ENCODE measurements at places on chromosomes 6 and 20. TPM values are rescaled to one million over a fixed set of nuclear protein-coding genes. Genes with fewer than 3 reads are reported as not detected.
A peak's percentile ranks its signal among the peaks of the same experiment; 100 is the strongest.

Gene RNF39
- total RNA-seq = 1.0 TPM

DNA sequence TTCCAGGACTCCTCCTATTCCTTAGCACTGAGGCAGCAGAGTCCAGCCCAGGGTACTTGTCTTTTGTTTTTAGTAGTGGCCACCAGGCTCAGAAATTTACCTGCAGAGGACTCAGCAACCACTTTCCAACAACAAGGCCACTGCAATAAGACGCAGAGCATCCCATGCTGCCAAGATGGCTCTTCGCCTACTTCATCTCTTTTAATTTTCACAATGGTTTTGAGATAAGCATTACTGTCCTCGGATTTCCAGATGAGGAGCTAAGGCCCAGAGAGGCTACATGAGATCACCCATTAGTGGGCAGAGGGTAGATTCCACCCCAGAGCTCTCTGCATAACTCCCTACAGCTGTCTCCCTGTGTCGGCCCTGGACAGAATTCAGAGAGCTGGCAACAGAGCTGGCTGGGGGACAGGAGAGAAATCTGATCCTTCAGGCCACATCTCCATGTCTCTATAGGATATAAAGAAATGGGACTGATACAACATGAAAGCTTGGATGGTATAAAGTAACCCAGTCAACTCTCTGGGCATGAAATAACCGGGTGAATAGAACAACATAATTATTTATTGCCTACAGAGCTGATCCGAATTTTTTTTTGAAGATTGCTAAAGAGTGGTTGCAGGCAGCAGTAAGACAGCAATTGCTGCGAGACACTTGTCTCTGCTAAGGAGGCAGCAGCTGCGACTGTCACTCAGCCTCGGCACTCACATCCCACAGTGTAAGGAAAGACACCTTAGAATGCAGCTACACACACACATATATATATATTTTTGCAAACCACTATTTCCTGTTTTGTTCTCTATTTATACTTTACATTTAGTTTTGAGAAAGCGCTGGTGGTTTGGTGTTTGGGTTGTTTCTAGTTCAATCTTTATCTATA lies 37.2 kb downstream of the SCML4 start:
- no peaks in the 10 kb centered on the region for H3K4me1 ChIP-seq
- no peak overlapping the region for H3K4me3 ChIP-seq
- no peak for DNase-seq
- H3K27me3 ChIP-seq = no peaks in the 10 kb centered on the region

DNA sequence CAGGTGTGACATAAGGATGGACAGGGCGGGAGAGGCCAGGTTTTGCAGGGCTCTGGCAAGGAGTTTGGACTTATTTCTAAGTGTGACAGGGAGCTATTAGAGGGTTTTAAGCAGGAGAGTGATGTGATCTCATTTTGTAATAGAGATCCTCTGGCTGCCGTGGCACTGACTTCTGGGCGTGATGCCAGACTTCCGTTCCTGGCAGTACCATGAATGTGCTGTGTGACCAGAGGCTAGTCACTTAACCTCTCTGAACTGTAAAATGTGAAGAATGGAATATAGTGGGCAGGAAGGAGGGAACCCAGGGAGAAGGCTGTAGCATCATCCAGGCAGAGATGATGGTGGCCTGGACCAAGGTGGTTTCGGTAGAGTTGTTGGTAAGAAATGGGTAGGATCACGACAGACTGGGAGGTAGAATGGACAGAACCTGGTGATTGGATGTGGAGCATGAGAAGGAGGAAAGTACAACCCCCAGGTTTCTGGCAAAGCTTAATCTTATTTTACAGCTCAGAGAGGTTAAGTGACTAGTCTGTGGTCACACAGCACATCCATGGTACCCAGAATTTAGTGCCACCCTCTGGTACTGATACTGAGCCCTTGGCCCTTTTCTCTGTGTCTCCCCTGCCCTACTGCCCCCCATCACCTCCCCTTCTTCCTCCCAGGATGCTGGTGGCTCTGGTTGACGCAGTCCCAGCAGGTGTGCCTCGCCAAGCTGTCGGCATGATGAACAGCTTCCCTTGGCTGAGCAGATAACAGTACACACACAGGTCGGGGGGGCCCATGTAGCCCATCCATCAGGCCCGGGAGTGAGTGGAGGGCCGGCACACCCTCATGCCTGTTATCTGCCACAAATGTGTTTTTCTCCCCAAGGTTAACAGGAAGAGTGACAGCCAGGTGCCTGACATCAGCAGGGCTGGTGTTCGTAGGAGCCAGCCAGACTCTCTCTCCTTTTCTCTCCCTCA lies 52.9 kb upstream of the CTNNBL1 start:
- no peak overlapping the region for H3K4me3 ChIP-seq
- DNase-seq = peak; percentile 66
- H3K27ac ChIP-seq = no peak overlapping the region
- no peaks in the 10 kb centered on the region for H3K27me3 ChIP-seq
- no peaks in the 10 kb centered on the region for H3K4me1 ChIP-seq
- H3K36me3 ChIP-seq = no peaks in the 10 kb centered on the region

Gene METTL24
- total RNA-seq = 1.7 TPM

DNA sequence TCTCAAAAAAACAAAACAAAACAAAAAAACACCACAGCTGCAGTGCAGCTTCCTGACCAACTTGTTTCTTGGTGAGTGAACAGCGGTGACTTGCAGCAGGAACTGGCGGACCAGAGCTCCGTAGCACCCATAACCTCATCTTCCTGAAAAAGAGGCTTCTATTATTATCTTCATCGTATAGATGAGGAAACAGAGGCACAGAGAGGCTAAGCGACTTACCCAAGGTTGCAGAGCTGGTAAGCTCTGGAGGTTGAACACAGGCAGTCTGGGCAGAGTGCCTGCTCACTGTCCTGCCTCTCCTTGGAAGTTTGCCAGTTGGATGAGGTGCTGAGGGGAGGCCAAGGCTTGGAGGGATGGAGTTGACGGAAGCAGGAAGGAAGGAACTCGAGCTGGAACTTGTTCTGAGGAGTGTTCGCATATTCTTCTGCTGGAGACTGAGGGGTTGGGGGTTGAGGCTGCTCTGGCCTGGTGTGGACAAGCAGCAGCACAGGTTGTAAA lies 47.9 kb upstream of the CCDC167 start:
- H3K27ac ChIP-seq = no peak overlapping the region
- H3K4me1 ChIP-seq = peaks cover 5% of the 10 kb centered on the region
- DNase-seq = peak; percentile 60
- H3K27me3 ChIP-seq = no peaks in the 10 kb centered on the region
- no peak overlapping the region for H3K4me3 ChIP-seq

Gene SNX5
- total RNA-seq = 119 TPM

Gene MEP1A
- not detected for total RNA-seq

DNA sequence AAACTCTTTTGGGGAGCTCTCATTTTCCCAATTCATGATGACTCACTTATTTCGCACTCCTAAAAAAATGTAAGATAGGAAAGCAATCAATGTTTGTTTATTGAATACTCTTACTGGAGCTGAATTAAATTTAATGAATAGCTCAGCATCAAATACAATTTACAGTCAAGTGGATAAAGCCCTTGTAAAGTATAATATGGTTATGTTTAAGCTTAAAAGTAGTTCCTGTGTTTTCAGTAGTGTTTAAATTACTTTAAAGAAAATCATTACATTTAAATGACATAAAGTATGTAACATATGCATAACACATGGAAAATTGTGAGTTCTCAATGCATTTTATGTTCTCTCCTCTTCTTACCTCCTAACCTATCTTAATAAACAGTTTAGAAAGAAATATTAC lies at the start of gene OR2B3:
Gene OR2B3, minus strand, starts transcription at position 101 of the 400 bp plus-strand sequence. Its CDS starts 65 bp downstream, at position 36.
- no peaks in the 10 kb centered on the region for H3K36me3 ChIP-seq
- no peaks in the 10 kb centered on the region for H3K27me3 ChIP-seq
- no peaks in the 10 kb centered on the region for H3K4me1 ChIP-seq
- no peak within 1 kb of the TSS for H3K27ac ChIP-seq
- H3K4me3 ChIP-seq = no peak within 1 kb of the TSS

DNA sequence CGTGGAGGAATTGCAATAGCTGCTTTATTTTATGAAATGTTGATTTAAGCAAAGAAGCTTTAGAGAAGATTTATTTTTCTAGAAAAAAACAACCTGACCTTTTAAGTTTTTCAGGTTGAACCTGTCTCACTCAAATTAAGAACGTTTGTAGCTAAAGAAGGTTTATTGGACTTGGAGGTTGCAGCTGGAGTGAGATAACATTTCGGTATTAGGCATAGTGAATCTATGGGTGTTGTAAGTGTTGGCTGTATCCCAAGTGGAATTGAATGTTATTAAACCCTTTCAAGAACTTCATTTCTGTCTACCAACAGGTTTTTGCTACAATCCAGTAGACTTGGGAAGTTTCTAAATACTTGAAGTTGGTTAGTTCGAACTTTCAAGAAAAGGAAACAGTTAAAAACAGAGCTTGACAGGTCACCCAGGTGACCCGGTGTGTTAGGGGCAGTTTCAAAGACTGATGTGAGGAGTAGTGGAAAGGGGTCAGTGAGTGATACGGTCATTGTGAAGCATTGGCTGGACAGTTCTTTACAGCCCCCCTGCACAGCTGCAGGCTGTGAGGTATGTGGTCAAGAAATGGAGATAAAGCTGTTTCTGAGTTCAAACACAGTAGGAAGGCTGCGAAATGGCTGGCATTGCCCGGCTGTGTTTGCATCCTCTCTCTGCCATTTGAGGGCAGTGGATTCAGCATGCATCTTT lies 2.4 kb upstream of the TBCC start:
- no peak overlapping the region for H3K27ac ChIP-seq
- peaks cover 8% of the 10 kb centered on the region for H3K4me1 ChIP-seq
- H3K27me3 ChIP-seq = no peaks in the 10 kb centered on the region
- H3K36me3 ChIP-seq = no peaks in the 10 kb centered on the region

Gene SLC35B3
- total RNA-seq = 19.4 TPM

Gene GPX5
- total RNA-seq = not detected

Gene MYB
- 0.36 TPM for total RNA-seq

Gene RAET1L
- not detected for total RNA-seq

DNA sequence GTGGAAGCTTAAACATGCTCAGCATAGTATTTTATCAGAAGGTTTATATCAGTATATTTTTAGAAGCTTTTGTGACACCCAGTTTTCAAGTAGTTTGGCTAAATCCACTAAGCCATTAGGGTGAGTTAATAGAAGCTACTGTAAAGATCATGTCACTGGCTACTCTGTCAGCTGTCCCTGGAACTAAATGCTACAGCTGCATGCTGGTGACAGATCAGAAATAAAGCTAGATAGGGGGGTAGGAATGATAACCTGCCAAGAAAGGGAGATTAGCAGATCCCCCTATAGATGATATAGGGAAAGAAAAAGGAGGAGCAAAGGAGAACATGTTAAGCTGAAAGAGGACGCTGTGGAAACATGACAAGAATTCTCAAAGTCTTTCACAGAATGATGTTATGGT lies 363.2 kb downstream of the QKI start:
- no peaks in the 10 kb centered on the region for H3K36me3 ChIP-seq
- peaks cover 4% of the 10 kb centered on the region for H3K27me3 ChIP-seq
- H3K4me3 ChIP-seq = no peak overlapping the region
- no peak overlapping the region for H3K27ac ChIP-seq
- H3K4me1 ChIP-seq = no peaks in the 10 kb centered on the region
- no peak for DNase-seq

Gene CLIC5
- total RNA-seq = 3.1 TPM

DNA sequence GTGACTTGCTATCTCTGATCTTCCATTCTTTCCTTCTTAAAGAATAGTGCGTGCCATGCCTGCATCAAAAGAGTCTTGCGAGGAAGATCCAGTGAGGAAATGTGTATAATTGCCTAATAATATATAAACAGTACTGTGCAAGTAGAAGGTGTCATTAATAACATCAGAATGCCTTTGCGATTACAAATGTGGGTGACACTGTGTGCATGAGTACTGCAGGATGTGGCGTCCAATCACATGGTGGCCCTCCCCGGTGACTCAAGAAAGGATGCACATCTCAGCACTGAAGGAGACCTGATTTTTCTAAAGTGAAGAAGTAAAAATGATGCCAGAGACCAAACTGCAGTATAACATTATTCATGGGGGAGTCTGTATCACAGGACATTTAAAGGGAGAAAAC lies 107.5 kb upstream of the EDN1 start:
- no peaks in the 10 kb centered on the region for H3K4me1 ChIP-seq
- H3K27ac ChIP-seq = no peak overlapping the region
- no peaks in the 10 kb centered on the region for H3K27me3 ChIP-seq
- H3K4me3 ChIP-seq = no peak overlapping the region
- DNase-seq = no peak

DNA sequence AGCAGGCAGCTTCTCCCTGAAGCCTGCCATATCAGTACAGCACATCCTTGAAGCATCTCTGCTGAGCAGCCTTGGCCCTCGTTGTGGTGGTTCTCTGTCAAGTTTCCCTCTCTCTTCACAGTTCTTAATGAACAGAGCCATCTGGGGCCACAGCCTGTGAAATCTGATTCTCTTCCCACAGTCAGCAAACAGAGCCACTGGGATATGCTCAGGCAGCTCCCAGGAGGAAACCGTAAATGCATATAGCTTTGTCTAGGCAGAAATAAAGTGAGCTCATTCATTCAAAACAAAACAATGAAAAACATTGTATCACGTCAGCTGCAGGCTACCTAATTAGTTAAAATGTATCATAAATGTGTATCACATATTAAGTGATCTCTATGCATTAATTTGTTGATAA lies 80.3 kb downstream of the TBC1D7 start:
- no peaks in the 10 kb centered on the region for H3K4me1 ChIP-seq
- no peak overlapping the region for H3K27ac ChIP-seq
- H3K27me3 ChIP-seq = no peaks in the 10 kb centered on the region
- no peak for DNase-seq
- no peak overlapping the region for H3K4me3 ChIP-seq
- no peaks in the 10 kb centered on the region for H3K36me3 ChIP-seq

- H3K4me3 ChIP-seq = no peak overlapping the region
- H3K4me1 ChIP-seq = no peaks in the 10 kb centered on the region
- no peak for DNase-seq
- no peak overlapping the region for H3K27ac ChIP-seq
- H3K27me3 ChIP-seq = peaks cover 11% of the 10 kb centered on the region
These were observed 105.7 kb downstream of the CRYBG1 start for GRCh38 chr6:106466211-106466610.

DNA sequence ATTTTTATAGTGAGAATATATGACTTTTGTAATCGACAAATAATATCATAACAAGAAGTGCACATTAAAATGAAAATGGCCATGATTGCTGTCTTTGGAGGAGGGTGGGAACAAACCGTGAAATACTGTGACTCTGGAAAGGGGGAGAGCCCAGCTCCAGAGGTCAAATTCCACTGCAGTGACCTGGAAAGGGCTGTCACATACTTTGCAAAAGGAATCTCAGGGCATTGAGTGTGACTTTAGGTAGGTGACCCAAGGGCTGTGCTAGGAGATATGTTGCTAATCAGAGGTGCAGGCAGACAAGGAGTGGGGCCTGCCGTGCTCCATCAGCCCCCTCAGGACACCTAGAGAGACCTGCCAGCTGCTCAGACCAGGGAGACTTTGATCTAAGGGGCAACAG lies 28.1 kb upstream of the BMP7 start:
- H3K4me1 ChIP-seq = no peaks in the 10 kb centered on the region
- H3K4me3 ChIP-seq = no peak overlapping the region

- H3K36me3 ChIP-seq = no peaks in the 10 kb centered on the region
- no peak overlapping the region for H3K4me3 ChIP-seq
- H3K4me1 ChIP-seq = no peaks in the 10 kb centered on the region
- H3K27ac ChIP-seq = no peak overlapping the region
- DNase-seq = no peak
These were observed 585.2 kb downstream of the PHF3 start for GRCh38 chr6:64220801-64221200.

Gene FGD2
- 21.7 TPM for total RNA-seq

Gene DEFB124
- total RNA-seq = not detected

- H3K4me3 ChIP-seq = no peak overlapping the region
- H3K27ac ChIP-seq = peak overlapping the region; percentile 52
- DNase-seq = no peak
These were observed 4.6 kb upstream of the PREX1 start for GRCh38 chr20:48832405-48832730.
